Activated effector memory CD4-positive, alpha-beta T cell treated with Interleukin-2 at 50 U/mL for 16 hours (primary cell): ENCODE measurements at places on chromosomes 2 and 18.

DNA sequence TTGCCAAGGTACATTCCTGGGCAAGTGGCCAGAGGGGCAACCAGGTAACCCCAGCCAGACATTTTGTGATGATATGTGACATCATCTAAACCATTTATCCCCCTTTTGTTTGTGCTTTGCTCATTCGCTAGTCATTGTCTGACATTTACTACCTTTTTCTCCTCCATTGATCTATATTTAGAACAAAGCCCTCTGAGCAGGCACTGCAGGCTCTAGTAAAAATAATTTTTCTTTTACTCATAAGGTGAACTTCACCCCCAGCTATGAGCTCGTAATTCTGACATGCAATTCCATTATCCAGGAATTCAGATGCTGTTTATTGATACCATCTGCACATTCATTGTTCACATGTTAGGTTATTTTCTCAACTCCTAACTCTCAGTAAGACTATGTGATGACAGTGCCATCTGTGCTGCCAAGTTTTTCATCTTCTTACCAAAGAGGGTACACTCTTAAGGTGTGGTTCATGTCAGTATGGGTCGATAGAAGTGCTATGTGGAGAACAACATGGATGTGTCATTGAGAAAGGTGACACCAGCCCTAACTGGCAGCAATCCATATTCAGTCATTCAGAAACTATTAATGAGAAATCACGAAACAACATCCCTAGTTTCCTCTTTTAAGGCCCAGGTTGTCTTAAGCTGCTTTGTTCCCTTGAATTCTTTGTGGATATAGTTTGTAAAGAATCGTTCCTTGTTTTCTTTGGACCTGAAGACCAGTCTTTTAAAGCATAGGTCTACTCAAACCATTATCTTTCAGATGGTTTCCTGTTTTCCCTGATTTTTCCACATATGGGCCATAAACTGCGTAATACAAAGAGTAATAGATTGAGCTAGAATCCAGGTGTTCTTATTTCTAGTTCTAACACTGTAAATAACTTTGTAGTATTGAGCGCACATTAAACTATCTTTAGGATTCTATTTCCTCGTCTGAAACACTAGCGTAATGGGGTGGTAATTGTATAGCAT lies 978.1 kb upstream of the CDH2 start:
- DNase-seq, result no peak

DNA sequence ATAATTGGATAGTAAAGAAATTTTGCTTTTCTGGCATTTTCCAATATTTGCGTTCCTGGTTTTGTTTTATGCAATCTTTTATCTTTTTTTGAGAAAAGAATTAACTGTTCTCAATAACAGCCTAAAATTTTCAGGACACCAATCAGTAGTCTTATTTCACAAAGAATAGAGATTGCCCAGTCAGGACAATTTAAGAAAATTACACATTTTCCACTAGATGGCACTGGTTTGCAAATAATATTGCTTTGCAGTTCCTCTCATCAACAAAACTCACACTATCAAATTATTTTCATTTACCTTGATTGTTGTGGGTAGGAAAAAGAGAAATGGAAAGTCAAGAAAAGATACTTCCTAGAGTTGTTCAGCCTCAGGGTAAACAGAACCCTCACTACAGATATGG lies 2.4 kb upstream of the RBM45 start:
- no peak for DNase-seq

DNA sequence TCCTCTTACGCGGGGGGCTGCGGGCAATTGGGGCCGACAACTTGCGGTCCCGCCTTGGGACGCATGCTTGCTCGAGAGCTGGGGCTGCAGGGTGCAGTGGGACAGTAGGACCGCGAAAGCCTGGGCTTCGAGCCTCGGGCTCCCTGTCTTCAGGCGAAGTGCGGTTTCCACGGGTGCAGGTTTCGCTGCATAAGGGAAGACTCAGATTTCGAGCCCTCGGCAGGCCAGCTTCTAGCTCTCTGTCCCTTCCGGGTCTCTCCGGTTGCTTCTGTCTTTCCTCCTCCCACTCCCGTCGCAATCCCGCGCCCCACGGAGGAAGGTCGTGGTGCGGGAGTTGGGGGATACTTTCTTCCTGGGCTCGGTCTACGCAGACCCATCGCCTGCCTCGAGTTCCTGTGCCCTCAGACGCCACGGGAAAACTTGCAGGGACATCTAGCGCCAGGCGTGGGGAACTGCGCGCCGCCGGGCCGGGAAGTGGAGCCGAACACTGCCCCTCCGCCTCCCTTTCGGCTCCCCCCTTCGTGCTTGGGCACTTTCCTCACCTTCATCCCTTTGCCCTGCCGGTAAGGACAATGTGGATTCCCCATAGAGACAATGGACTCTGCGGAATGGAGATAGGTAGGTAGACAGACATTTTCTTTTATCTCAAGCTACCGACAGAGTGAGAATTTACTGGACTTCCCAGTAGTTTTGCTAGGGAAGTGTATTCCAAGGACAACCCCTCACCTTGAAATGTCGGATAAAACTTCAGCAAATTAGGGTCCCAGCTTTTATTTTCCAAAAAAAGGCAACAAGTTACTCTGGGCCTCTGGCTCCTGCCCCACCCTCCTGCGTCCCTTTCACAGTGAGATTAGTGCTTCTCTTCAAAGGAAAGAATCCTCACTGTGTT lies 4.2 kb upstream of the HOXD13 start:
- DNase-seq, result no peak

DNA sequence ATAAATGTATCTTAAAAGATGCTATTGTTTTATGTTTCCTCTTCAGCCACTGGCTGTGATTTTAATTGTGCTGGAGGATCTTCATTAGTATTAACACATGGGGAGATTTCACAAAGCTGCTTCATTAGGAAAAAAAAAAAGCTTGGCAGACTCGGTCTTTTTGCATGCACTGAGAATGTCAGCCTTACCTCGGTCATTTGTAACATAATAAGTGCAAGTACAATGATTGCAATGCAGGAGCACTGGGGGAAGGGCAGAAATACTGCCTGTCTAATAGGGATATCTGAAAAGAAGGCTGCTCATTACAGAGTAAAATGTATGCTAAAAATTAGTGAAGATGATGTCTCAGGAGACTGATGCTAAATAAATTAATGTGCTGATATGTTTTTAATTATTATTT lies 1.3 kb upstream of the BAZ2B start:
- DNase-seq, result no peak

- DNase-seq, result no peak
Observed at GRCh38 chr2:197052356-197052755, 125.8 kb upstream of the PGAP1 start.

DNA sequence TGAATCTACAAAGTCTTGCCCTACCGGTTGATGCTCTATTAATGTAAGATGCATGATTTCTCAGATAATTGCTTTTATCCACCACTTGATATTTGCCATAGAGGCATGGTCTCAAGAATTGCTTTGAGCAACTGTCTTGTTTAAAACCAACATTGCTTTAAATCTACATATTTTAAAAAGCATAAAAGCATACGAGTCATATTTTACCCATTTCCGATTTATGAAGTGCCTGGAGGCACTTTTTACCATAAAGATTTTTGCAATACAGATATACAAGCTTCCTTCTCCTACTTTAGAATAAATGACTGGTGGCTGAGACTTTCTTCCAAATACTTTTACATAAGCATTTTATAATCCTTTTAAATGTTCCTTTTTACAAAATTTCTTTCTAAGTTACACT lies 517.6 kb downstream of the TXNL1 start:
- DNase-seq, result no peak

GRCh38 chr2:146572598-146572997 lies 1272.2 kb upstream of the ACVR2A start:
- DNase-seq, result no peak

- no peak for DNase-seq
Observed at GRCh38 chr18:44178476-44178875, 502.2 kb upstream of the SETBP1 start.

DNA sequence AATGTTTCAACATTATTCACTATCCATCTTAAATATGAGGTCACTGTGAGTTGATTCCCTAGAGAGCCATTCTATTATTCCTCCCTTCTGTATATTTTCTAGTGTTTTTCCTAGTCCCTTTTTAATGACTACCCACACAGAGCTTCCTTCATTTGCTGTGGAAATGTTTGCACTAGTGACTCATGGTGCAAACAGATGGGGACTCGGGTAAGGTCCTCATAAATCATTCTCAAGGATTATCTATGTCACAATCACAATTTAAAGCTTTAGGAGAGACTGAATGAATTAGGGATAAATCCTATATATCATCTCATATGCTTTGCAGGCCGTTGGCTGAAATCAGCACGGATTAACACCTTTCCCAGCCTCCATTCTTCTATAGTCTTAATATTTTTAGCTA lies 159.6 kb downstream of the DCC start:
- DNase-seq, result no peak

GRCh38 chr2:190406805-190407204 lies 1.4 kb upstream of the MFSD6 start:
- DNase-seq, result no peak

DNA sequence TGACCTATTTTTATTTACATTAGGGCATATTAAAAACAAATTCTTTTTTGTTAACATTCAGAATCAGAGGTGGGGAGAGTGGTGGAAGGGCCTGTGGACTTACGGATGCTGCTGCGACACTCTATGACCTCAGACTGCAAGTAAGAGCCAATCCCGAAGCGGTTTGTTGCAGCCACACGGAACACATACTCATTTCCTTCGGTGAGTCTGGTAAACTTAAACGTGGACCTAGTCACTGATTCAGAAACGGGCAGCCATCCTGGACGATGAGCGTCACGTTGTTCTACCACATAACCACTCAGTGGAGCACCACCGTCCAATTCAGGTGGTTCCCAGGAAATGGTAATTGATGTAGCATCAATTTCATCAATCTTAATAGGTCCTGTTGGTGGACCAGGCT lies 61.9 kb downstream of the PLEKHA3 start:
- DNase-seq, result no peak

- DNase-seq, result no peak
Observed at GRCh38 chr2:71609441-71609840, 156.1 kb downstream of the DYSF start.

DNA sequence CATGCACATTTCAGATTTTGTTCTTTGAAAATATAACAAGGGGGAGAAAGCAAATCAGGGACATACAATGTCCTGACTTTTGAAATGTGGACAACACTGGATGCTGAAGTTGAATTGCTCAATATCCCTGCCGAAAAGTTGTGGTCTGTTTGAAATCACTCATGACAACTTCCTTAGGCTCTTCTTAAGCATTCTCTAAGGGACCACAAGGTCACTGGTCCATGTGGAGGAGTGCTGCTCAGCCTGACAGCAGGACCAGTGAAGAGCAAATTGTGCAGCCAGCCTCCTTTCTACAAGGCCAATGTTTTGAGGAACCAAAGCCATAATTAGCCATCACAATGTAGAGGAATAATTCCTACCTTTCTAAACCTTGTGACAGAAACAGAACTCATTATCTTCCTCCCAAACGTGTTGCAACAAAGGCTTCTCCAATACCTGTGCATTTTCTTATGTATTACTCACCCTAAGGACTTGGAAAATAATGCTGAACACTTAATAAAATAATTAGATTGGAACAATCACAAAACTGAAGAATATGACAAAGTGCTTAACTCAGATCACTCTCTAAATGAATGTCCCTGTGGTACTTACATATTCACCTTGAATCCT lies 1477.6 kb upstream of the NXPH2 start:
- no peak for DNase-seq

DNA sequence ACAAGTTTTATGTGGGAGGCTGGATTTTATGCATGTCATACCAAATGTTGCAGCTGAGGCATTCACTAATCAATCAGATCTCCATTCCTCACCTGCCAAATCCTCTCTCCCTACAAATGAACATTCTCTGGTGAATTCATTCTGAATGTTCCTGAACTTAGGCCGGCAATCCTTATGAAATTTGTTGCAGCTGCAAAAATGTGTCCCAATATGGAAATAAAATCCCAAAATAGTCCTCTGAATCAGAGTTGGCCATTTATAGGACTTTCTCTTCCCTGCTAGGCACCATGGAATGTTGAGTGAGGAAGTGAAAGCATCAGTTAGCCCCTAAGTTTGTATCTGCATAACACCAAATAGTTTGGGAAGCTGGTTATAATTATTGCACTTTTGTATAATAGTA lies 25.6 kb downstream of the GCA start:
- no peak for DNase-seq

DNA sequence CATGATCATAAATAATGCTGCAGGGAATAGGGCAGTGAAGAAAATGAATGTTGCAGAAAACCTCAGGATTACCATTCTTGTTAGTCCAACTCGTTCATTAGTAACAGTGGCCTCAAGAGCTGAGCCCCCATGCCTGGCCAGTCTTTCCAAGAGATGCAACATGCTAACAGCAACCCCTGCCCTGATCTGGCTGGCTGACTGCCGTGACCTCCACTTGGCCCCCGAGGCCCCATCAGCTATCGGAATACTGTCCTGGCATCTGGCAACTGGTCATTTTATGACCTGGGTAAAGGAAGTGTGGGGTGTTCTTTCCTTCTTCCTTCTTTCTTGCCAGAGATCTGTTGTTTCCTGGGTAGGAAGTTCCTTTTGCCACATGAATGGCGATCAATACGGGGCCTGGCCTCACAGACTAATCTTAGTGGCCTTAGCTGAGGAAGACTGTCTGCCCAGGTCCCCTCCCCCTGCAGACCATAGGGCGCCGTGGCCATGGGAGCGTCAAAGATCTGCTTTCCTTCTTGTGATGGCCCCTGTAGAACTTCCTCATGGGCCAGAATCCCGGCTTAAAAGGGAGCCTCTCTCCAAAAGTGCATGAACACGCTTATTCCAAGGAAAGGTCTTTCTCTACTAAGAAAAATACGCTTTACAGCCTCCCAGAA lies 10.6 kb upstream of the TRABD2A start:
- no peak for DNase-seq

DNA sequence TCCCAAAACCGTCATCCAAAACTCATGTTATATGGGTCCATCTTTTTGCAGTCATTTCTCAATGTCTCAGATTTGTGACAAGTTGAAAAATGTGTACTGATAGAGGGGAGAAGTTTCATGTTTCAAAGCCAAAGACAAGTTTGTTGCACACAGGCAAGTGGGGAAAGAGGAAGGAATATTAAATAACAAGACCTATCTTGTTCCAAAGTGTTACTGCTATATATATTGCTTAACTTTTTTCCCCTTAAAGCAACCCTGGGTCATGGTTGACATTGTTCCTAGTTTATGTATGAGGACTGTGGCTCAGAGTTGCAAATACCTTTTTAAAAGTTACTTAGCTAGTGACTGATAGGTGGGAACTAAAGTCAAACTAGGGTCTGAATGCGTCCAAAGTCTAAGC lies 1.7 kb downstream of the ITGA4 start:
- no peak for DNase-seq
